ENCODE measurements at places on chromosomes 3 and 15.

DNA sequence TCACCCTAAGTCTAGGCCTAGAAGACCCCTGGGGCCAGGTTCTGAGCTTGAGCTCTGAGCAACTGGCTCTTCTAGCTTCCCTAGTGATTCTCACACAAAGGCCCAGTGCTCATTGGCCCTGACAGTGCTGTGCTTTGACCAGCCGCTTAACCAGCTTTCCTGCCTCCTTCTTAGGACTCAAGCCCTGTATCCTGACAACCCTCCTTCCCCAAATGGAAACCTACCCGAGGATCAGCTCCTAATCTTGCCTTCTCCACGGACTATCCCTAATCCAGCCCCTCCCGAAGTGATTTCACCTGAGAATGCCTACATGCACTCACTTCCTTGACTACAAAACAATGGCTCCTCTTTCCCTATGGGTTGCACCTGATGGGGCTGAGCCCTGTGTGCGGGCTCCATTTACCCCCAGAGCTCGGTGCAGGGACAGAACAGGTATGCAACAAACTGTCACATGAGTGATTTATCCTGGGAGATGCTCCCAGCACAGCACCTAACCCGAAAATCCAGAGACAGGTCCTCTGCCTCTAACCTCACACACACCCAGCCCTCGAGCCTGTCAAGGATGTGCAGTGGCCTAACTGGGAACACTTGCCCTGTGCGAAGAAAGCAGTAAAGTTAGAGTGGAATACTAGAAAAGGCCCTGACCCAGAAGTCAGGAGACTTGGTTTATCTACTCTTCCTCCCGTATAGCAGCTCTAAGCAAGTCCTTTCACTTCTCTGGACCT lies 2.3 kb downstream of the MEGF11 start:
- no peak for DNase-seq

- DNase-seq = no peak
Measured at GRCh38 chr15:46120713-46121112, 485.9 kb downstream of the SQOR start.

GRCh38 chr3:136343446-136343845 lies 93.3 kb downstream of the PCCB start:
- DNase-seq = no peak

- DNase-seq = no peak
Measured at GRCh38 chr3:9233101-9233500, 16.3 kb downstream of the SRGAP3 start.

GRCh38 chr3:132641837-132642538 lies 17.6 kb downstream of the ACAD11 start:
- DNase-seq = peak; percentile 38

DNA sequence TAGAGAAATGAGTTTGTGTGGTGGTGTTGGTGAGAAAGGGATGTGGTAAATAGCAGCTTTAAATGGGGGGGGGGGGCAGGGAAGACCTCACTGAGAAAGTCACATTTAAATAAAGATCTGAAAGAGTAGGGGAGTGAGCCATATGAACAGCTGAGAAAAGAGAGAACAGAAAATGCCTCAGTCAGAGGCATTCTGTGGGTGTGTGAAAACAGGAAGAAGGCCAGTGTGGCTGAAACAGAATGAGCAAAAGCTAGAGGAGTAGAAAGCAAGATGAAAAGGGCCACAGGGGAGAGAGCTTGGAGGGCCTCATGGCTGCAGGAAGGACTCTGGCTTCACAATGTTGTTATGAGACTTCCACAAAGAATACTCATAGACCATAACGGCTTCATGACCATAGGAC lies 783.3 kb downstream of the ZPLD1 start:
- no peak for DNase-seq

DNA sequence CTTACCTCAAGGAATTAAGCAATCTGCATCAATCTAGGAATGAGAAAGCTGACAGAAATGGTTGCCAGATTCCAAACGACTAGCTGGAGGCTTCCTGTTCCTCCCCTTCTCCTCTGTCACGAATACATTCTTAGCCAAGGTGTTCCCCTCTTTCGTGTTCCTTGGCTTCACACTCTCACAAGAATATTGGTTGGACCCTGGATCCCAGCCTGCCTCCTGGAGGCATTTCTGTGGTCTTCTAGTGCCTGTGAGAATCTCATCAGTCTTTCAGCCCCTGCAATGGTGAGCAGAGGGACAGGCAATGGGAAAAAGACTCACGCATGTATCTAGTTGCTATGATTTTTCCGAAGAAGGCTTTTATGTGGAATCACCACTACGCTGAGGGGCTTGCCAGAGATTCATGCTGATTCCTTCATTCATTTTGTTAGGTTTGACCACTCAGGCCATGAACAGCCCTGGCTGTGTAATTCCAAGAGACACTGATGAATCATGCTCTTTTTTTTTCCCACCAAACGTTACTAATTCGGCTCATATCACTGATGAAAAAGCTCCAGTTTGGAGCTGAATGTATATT lies 1.6 kb upstream of the P3H2 start:
- DNase-seq = no peak

GRCh38 chr15:43118286-43118685 lies 12.4 kb upstream of the UBR1 start:
- DNase-seq = no peak

DNA sequence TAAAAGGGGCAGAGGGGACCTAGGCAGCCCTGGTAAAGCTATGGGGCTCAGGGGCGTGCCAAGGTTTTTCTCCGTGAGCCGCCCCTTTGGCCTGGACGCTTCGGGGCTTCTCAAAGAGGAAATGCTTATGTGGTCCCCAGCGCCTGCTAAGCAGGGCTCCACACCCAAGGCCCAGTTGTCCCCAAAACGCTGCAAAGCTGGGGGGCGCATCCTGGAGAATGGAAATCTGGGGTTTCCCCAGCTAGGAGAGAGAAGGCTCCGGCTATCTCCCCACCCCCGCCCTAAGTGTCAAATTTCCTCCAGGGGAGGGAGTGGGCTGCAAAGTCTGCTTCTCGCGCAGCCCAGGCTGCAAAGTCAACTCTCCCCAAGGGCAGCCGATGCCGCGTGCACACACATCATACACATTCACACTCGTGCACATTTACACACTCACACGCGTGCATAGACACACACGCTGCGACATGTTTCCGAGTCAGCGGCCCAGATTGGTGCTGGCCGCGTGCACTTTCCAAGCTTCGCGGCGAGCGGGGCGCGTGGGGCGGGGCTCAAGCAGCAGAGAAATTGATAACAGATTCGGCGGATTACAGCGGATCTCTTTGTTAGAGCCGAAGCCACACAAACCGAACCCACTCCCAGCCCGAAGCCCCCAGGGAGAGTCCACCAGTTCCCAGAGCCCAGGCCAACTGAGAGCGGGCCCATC lies 4.5 kb downstream of the WNT5A start:
- no peak for DNase-seq

- DNase-seq = peak; percentile 16
Measured at GRCh38 chr3:122754929-122755328, 38.7 kb downstream of the HSPBAP1 start.

- no peak for DNase-seq
Measured at GRCh38 chr15:98878862-98879261, 128.7 kb downstream of the PGPEP1L start.

- no peak for DNase-seq
Measured at GRCh38 chr3:151384741-151385174, at the start of gene P2RY12. Gene P2RY12, minus strand, starts transcription at chr3:151384753. Its CDS starts 45,908 bp downstream, at chr3:151338845.

DNA sequence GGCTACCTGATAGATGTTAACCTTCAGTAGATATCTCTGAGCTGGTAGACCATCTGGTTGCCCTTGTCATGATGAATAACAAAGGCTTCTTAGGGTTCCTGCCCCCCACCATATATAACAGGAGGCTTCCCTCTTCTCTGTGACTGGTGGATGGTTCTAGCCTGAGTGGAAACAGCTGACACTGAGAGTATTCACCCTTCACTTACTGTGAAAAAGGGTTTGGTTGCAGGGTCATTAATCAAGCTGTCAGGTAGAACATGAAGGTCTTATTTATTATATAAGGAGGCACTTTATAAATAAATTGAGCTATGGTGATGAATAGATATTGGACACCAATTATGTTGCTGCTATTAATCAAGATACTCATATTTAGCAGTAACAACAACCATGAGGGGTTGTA lies 58.6 kb downstream of the CACNA2D3 start:
- no peak for DNase-seq

- no peak for DNase-seq
Measured at GRCh38 chr3:129673897-129674797, 67.7 kb upstream of the PLXND1 start.

DNA sequence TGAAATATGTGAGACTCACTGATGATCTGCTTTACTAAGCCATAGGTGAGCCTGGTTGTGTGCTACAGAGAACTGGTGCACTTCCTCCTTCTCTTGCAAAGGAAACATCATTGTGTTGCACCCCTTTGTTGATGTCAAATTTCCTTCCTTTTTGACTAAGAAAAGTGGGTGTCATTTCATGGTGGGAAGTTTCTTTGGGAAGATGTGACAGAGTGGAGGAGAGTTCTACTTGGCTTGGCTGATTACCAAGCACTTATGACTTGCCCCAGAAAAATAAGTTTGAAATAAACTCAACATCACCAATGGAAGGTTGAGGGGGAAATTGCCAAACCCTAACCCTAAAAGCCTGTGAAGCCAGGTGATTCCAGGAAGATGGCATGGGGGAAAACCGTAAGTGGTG lies 53.5 kb upstream of the KIF23 start:
- no peak for DNase-seq

DNA sequence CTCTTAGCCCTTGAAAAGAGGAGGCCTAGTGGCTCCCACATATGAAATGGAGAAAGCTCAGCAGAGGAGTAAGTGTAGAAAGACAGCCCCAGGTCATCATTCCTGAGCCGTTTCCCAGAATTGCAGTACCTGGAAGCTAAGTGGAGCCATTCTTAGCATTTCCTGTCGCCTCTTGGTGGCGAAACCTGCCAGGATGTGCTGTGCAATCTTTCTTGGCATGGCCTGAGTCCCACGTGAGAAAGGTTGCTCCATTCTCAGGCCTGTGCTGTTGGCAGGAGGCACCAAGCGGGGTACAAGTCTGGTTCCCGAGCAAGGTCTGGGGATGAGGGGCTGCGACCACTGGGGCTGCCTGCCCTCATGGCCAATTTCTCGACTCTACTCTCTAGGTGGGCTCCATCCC lies 207.2 kb upstream of the TPM1 start:
- DNase-seq = no peak

GRCh38 chr3:134852893-134853351 lies 57.9 kb downstream of the EPHB1 start:
- DNase-seq = no peak

- no peak for DNase-seq
Measured at GRCh38 chr3:179794355-179794754, 141.5 kb downstream of the USP13 start.

GRCh38 chr3:183984749-183985729 lies 32.6 kb downstream of the ABCC5 start:
- DNase-seq = no peak

DNA sequence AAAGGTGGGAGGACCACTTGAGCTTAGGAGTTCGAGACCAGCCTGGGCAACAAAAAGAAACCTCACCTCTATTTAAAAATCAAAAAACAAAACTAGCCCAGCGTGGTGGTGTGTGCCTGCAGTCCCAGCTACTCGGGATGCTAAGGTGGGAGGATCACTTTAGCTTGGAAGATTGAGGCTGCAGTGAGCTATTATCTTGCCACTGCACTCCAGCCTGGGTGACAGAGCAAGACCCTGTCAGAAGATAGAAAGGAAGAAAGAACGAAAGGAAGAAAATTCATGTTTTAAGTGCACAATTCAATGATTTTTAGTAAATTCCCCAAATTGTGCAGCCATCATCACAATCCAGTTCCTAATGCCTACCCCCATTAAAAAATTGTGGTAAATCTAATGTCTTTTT lies 7.8 kb downstream of the FSD2 start:
- DNase-seq = no peak

DNA sequence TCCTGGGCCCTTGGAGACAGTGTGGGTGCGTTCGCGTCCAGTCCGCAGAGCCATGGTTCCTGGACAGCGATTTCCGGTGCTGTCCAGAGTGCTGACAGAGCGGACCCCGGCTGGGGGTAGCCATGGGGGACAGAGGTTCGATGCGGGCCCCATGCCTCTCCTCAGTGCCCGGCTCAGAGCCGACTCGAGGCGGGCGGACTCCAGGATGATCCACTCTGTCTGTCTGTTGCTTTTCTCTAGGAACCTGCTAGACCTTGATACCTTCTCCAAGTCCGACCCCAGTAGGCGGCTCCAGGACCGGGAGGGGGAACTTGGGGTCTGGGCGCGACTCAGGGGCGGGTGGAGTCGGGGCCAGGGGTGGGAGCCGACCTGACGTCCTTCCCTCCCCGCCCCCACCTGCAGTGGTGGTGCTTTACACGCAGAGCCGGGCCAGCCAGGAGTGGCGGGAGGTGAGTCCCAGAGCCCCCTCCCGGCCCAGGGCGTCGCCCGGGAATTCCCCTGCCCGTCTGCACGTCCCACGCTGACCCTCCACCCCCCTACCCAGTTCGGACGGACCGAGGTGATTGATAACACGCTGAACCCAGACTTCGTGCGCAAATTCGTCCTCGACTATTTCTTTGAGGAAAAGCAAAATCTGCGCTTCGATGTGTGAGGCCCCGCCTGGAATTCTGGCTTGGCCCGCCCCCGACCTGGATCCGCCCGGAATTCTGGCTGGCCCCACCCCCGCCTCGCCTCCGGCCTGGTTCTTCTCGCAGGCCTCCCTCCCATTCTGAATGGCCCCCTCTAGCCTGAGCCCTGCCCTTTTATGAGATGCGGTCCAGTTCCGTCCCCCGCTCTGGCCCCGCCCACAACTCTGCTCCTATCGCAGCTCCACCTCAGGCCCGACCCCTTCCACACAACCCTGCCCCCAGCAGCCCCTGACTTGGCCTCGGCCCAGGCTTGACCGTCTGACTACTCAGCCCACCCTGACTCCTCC lies 1.0 kb downstream of the CPNE9 start:
- DNase-seq = no peak

DNA sequence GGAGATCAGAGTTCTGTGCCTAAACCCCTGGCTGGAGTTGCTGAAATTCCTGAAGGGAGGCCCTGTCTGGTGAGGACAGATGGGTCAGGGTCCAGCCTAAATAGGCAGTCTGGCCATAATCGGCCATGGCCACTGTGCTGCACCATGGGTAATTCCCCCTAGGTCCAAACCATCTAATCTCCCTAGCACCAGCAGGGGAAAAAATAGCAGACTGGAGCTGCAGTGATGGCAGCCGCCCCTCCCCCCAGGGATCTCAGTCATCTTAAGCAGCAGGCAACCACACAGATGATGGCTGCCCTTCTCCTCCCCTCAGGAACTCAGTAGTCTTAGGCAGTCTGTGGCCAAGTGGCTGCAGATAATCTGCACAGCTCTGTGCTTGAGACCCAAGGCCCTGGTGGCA lies 68.4 kb upstream of the CD96 start:
- no peak for DNase-seq

- DNase-seq = no peak
Measured at GRCh38 chr3:43549626-43550290, 72.1 kb downstream of the ANO10 start.
